Activated CD4-positive, alpha-beta T cell treated with anti-CD3 and anti-CD28 coated beads, Interleukin-2, amount 10 ng/mL, durations not matched to agents 7 days and 5 days (primary cell): ENCODE measurements at places on chromosomes 3 and 15. TPM values are rescaled to one million over a fixed set of nuclear protein-coding genes. Genes with fewer than 3 reads are reported as not detected.

DNA sequence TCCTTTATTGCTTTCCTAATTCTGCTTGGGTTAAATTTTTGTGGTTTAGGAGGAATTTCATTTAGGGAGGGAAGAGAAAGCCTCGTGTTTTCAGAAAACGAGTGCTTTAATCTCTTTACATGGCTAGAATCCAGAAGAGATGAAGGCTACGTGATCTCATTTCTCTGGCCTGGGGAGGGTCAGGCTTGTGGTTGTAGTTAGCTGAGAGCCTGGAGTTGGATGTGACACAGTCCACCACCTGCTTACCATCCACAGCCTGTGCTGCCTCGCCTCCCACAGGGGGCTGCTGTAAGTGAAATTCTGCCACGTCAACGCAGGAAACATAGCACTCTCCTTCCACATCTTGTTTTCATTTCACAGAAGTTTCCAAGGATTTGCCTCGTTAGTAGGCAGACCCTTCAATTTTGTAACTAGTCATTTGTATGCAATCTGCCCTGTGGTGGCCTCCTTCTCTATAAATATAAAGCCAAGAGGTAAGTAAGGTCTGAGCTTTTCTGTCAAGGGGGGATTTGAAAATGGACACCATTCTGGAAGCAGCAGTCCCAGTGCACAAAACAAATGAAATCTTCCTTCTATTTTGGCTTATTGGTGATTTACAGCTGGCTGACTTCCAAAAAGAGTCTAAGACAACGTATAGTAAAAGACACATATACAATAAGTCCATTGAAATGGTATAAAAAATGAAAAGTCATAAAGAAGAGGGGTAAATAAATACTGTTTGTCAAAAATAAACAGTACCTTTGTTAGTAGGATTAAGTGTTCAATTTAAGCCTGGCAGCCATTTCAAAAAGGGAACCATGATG lies 3.4 kb downstream of the GXYLT2 start:
- no peak overlapping the region for H3K4me3 ChIP-seq
- no peak for DNase-seq
- peaks cover 9% of the 10 kb centered on the region for H3K4me1 ChIP-seq
- H3K27me3 ChIP-seq = peaks cover 63% of the 10 kb centered on the region

The MESP2 gene
- not detected for total RNA-seq

The TMOD2 gene
- total RNA-seq = 12.8 TPM

DNA sequence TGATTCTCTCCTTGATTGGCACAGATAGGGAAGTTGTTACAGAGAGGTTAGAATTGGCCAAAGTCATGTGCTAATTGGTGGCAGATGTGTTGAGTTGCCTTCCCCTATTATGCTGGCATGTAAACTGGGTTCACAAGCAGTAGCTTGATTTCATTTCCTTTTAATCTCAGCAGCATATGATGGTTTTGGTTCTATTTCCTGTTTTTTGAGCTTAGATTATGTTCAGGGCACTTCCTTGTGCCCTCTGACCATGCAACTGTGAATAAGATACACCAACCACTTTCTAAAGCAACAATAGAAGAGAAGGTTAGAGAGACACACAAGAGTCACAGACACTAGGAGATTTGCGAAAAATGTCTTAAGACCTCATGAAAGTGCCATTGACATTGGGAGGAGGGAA lies 16.5 kb downstream of the HPS3 start:
- no peak overlapping the region for H3K4me3 ChIP-seq
- DNase-seq = no peak
- peaks cover 39% of the 10 kb centered on the region for H3K36me3 ChIP-seq

DNA sequence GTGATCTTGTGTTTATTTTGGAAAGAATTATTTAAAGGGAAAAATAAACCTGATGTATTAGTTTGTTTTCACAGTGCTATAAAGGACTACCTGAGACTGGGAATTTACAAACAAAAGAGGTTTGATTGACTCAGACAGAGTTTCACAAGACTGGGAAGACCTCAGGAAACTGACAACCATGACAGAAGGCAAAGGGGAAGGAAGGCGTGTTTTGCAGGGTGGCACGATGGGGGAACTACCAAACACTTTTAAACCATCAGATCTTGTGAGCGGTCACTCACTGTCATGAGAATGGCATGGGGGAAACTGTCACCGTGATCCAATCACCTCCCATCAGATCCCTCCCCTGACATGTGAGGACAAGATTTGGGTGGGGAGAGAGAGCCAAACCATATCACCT lies 87.0 kb downstream of the TP63 start:
- H3K27ac ChIP-seq = no peak overlapping the region
- no peak overlapping the region for H3K4me3 ChIP-seq
- peaks cover 12% of the 10 kb centered on the region for H3K4me1 ChIP-seq
- H3K27me3 ChIP-seq = peaks cover 3% of the 10 kb centered on the region
